ENCODE measurements at places on chromosomes 1 and 21. TPM values are rescaled to one million over a fixed set of nuclear protein-coding genes. Genes with fewer than 3 reads are reported as not detected.

DNA sequence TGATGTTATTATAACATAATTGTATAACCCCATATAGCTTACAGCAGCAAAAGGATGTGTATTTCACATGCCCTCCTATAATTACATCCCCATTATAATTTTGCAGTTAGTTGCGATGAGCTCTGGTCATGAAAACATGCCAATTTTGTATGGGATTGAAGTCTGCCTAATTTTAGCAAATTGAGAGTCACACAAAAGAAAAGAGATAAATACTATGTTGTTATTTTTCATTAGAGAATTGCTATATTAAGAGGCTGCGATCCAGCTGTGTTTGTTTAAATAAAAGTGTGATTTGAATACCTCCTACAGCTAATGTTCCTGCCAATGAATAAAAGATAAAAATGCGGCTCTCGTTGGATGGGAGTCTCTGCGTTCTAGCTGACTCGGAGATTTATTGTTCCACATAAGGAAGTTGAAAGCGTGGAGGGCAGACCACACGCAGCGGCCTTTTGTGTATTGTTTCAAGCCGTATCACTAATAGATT, 461.0 kb upstream of the NFIA start:
- no peak for DNase-seq

DNA sequence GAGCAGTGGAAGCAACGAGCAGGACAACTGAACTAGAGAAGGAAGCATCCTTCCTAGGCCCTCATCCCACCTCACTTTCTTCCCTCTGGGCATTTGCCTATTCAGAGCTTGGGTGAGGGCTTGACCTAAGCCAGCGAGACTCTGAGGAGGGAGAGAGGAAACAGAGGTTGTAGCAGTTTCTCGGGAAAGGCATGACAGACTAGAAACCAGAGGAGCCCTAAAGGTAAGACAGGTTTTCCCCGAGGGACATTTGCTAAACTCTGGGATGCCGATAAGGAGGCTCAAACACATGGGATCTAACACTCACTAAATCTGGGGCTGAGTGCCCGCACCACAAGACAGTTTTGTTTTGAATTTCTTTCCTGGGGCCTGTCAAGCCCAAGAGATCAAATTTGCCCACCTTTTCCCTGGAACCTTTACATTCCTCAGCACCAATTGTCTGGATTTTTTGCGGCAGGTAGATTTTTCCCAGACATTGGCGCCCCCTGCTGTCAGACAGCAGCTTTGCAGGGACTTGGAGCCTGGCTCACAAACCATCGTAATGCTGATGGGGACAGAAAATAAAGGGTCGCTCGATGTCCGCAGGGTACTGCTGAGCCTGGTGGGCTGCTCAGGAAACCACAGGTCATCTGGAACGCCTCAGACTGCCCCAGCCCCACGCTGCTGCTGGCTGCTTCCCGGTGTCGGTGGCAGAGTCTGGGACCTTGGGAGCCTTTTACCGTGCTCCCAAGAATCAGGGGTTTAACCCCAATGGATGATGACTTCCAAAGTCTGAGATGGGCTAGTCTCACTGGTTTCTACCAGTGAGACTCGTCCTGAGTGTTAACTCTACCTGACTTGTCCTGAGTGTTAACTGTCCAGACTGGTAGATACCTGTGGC, 23.4 kb upstream of the TSPAN2 start:
- DNase-seq: no peak

DNA sequence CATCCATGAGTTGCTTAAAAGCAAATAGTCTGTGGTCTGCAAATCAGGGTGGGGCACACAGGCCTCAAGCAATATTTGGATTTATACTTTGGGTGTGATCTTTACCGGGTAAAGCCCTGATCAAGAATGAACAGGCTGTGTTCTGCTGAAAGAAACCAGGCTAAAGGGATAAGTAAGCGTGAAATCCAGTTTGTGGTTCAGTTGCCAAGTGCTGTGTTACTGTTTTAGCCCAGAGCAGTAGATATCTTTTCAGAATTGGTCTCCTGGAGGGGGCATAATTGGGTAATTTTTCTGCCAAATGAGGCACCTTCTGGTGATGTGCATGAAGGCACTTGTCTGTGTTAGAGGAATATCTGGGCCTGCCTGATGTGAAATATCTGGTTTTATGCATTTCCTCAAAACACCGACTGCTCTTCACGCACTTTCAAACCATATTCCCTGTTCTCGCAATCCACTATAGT, 21.4 kb downstream of the AIM2 start:
- no peak for DNase-seq

DNA sequence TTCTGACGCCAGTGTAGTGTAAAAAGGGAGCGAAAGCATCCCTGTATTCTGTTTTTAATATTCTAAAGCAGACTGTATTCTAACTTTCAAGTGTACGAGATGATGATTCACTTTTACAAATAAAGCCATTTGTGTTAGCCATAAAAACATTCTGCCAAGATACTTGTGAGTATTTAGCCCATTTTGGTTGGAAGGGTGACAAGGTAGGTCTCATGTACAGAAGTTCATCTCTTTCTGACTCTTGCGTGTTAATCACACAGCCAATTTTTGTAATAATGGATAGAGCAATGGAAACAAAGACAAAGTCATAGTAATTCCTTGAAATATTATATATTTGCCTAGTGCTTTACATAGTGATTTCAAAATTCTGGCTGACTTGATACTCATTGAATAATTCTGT, 125.3 kb upstream of the GREM2 start:
- DNase-seq: no peak

GRCh38 chr21:37273911-37274690, 7.0 kb upstream of the VPS26C start:
- DNase-seq: no peak

- DNase-seq: no peak
Observed at GRCh38 chr1:171180670-171181069, 4.4 kb upstream of the FMO2 start.

DNA sequence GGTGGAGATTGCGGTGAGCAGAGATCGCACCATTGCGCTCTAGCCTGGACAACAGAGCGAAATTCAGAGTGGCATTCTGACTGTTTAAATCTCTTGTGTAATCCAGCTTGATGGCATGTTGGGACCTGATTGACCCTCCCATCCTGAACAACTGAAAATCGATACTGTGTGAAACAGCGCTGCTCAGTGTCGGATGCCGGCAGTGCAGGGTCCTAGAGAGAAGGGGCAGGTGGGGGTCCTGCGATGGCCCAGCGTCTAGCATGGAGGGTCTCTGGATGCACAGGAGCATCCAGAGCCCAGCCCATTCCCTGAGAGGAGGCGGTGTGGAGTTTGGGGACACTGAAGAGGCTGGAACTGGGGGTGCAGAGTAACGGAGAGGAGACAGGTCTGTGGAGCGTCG, 15.8 kb downstream of the AGT start:
- no peak for DNase-seq

DNA sequence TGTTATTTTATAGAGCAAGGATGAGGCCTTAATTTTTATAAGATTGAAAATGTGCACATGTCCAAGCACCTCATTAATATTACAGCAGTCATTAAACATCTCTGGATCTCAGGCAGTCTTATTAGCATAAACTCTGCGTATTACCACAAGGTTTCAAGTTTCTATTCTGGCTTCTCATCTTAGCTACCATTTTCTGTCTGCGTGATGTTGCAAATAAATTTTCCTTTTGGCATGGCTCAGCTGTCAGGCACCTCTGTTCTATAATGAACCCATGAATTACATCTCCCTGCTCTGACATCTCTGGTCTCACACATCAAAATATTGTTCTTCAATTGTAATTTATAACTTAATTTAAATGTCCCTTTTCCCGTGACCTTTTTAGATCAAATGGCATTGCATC, 156.5 kb downstream of the SLC45A1 start:
- DNase-seq: no peak

DNA sequence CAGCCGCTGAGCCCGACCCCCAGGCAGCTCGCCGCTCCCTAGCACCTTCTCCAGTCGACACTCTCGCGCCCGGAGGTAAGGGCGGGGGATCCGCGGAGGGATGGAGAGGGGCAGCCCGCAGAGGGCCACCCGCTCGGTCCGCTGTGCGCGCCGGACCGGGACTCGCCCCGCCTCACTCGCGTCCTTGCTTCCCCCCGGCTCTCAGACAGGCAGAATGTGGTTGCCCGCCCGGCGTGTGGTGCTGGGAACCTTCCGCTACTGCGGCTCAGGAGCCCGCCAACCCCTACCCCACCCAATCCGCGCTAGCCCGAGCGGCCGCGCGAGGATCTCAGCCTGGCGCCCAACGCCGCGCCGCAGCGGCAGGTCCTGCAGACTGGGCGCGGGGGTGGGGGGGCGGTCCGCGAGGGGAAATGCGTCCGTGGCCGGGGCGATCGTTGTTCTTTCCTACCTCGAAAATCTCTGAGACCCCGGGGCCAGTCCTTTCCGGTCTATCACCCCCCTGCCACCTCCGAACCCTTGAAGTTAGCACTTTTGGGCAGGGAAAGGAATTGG, 404 bp downstream of the LRRC8C start:
- DNase-seq: peak; percentile 58

- no peak for DNase-seq
Observed at GRCh38 chr1:224181453-224181810, 1.6 kb upstream of the DEGS1 start.

GRCh38 chr21:31901315-31901714, 28.5 kb downstream of the HUNK start:
- DNase-seq: no peak

GRCh38 chr1:51961954-51962353, 28.5 kb downstream of the RAB3B start:
- no peak for DNase-seq

GRCh38 chr1:65846866-65847265, 54.2 kb downstream of the PDE4B start:
- no peak for DNase-seq

DNA sequence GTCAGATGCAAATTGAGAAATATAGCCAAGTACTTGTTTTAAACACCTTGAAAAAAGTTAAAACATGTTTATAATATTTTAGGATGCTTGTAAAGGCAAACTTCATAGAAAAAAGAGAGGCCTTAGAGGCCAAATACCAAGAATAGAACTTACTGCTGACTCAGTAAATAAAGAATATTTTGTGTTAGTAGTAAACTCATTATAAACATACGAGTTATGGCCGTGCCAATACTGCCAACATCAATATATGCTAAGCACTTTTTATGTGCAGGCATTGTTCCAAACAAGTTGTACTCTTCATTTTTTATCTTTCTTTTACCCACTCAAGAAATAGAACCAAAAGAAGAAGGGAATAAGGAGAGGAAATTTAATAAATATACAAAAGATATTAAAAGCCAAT, 705.9 kb upstream of the NCAM2 start:
- no peak for DNase-seq

DNA sequence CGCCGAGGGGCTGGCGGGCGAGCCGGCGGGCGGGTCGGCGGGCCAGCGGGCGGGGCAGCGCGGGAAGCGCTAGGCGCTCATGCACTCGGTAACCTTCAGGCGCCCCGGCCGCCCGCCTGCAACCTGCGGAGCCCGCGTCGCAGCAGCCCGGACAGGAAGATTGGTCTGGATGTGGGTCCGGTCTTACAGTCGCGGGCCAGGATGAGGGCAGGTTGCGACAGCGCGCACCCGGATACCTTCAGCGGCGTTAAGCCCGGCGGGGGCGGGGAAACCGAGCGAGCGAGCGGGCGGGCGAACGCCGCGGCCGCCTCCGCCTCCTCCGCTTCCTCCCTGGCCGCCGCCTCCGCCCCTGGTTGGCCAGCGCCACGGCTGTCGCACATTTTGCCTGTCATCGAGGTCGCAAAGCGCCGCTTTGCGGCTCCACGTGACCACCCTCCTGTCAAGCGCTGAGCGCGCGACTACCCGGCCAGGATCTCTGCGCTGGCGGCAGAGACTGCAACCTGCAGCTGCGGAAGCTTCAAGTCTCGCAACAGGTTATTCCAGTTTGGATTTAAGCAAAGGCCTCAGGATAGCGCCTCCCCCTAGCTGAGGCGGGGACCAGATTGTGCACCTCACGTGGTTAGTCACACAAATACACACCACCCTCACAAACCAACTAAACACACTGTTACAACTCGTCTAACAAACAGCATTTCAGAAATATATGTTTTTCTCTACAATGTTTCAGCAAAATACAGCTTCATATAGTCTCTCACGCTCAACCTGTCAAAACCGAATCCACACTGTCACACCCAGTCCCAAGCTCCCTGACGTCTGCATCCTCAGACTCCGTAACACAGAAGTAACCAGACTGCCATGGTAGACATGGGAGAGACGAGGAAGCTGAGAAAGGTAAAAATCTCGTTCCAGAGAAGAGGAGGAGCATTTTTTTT, at the start of gene FAF1:
Gene FAF1 (minus strand): TSS at position 355 of the 932 bp plus-strand sequence. CDS start 456 bp downstream, outside the sequence.
- DNase-seq: peak; percentile 98

- no peak for DNase-seq
Observed at GRCh38 chr1:165879946-165880345, 52.5 kb downstream of the UCK2 start.

GRCh38 chr21:44049182-44049581, 37.1 kb downstream of the TRAPPC10 start:
- DNase-seq: no peak

DNA sequence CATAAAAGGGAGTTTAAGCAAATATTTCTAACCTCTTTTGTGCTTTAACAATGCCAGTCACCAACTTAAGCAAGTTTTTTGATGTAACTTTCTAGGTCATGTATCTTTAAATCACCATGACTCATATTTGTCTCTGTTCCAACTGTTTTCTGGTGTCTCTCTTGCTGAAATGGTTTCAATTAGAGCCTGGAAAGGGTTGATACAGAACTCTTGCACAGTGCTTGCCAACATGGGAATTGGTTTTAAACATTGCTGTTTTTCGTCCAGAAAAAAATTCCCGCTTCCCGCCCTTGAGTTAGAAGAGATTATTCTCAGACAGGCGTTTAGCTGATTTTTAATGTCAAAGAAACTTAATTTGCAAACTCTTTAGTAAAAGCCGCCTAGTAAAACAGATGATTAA, 46.4 kb upstream of the SLC22A15 start:
- no peak for DNase-seq

- no peak for DNase-seq
Observed at GRCh38 chr1:192869308-192869940, 60.6 kb downstream of the RGS2 start.

DNA sequence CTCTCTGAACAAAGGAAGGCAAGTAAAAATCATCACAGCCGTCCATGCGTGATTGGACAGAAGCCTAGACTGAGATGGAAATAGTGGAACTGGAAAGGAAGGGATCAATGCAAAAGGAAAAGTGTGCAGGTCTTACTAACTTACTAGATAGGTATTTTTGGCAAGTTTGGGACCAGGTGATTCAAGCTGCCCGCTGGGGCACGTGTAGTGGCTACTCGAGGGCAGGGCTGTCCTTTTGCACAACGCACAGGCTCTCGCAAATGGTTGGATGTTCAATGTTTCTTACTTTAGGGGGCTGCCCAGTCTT, 566 bp upstream of the ALG6 start:
- no peak for DNase-seq

CD52 gene
- total RNA-seq: 9.8 TPM

ALPL gene
- 12.9 TPM for total RNA-seq

CAPN8 gene
- 97.2 TPM for total RNA-seq

DRAXIN gene
- 0.08 TPM for total RNA-seq

PLPP3 gene
- total RNA-seq: 109 TPM

DONSON gene
- total RNA-seq: 6.5 TPM

CYP4A22 gene
- 0.23 TPM for total RNA-seq

TIE1 gene
- total RNA-seq: 21.4 TPM

TSSK3 gene
- total RNA-seq: 4.2 TPM

KRTAP10-12 gene
- total RNA-seq: not detected

RGS18 gene
- total RNA-seq: 1.8 TPM

PAQR6 gene
- 4.4 TPM for total RNA-seq

GIPC2 gene
- total RNA-seq: 3.1 TPM

RNF19B gene
- total RNA-seq: 29.6 TPM

NES gene
- total RNA-seq: 42.4 TPM

NMNAT2 gene
- 0.99 TPM for total RNA-seq

FALEC gene
- not detected for total RNA-seq

ST6GALNAC3 gene
- 11.7 TPM for total RNA-seq

C1orf94 gene
- not detected for total RNA-seq
